Stimulated activated CD4-positive, alpha-beta T cell treated with anti-CD3 and anti-CD28 coated beads, Interleukin-1b, Interleukin-23, amount 100 ng/mL, for 1 hour (primary cell): ENCODE measurements at places on chromosomes 4 and X.

GRCh38 chrX:136266828-136267227 is 15.6 kb upstream of the MAP7D3 start:
- no peak for DNase-seq

- DNase-seq = no peak
Observed at GRCh38 chr4:144355811-144356757, 215.6 kb upstream of the GYPA start.

DNA sequence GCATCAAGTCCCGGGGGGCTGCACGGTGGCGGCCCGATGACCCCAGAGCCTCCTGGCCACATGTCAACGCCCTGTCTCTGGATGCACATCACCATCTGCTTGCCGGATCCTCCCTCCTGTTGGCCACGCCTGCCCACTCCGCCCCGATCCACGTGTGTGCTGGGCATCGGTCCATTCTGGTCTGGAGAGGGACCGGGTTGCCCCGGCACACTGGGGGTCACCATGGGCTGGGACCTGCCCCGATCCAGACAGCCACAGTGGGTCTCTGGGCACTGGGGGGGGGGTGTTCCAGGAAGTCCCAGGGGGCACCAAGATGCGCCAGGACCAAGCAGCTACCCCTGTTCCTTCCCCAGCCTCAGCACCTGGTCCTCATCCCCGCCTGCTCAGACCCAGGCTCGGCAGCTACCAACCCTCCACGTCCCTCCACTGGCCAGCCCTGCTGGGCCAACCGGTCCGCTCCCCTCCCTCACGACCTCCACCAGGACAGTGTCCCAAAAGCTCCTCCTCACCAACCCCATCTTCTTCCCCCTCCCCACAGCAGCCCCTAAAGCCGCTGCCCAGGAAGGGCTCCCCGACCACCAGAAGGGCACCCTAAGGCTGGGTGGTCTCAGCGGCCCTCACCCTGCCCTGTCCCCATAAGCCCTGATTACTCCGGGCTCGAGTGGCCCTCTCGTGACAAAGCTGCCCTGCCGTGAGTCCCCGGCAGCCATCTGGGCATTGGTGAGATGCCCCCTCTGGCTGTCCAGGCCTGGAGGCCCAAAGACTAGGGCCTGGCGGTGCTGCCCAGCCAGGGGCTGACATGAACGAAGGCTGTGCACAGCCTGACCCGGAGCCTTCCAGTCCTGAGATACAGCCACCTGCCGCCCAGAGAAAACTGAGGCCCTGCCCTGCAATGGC is 4.6 kb downstream of the CTBP1 start:
- DNase-seq = no peak

GRCh38 chr4:112509243-112510141 is 6.5 kb downstream of the NEUROG2 start:
- no peak for DNase-seq

DNA sequence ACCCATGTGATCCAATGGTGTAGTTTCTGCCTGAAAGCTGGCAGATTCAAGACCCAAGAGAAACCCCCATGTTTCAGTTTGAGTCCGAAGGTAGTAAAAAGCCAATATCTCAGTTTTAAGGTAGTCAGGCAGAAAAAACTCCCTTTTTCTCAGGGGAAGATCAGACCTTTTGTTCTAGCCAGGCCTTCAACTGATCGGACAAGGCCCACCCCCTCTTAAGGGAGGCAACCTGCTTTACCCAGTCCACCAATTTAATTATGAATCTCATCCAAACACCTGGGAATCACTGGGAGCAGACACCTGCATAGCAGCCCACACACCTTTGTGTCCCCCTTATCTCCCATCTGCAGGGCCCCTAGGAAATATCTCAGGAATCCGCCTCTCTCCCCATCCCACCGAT is 322.0 kb downstream of the STK32B start:
- DNase-seq = no peak

GRCh38 chrX:124433186-124433585 is 86.8 kb downstream of the SH2D1A start:
- no peak for DNase-seq

GRCh38 chr4:172657081-172657480 is 511.5 kb upstream of the GALNT7 start:
- DNase-seq = no peak

DNA sequence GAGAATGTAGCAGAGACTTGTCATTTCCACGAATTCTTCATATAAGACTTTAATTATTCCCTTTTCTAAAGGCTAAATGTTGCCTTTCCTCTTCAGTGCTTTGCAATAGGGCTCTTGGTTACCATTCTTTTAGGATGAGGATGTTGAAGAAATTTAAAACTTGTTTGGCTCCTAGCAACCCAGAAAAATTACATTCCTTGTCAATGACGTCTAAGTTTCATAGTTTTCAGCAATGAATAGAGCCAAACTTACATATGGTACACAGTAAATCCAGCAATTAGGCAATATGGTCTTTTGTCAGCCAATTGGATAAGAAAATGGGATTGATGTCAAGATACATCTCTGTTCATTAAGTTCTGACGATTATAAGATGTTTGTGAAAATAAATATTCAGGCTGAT is 1639.6 kb upstream of the PCDH10 start:
- DNase-seq = no peak

DNA sequence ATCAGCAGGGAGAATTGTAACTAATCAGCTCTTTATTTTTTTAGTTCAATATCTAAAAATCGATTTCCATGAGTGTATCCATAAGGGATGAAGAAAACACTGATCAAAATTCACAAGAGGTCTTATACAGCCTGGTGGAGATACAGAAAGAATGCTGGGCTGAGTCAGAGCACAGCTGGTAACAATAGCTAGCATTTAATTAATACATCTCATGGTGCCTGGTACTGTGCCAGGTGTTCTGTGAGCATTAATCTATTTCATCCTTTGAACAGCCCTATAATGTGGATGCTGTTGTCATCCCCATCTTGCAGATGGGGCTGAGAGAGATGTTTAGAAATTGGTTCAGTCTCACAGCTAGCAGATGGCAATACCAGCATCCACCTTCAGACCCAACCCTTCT is 250.9 kb upstream of the RPS6KA3 start:
- DNase-seq = no peak

GRCh38 chr4:43242606-43243005 is 350.1 kb downstream of the GRXCR1 start:
- DNase-seq = no peak

- no peak for DNase-seq
Observed at GRCh38 chr4:138983690-138984089, 31.9 kb upstream of the NOCT start.

- no peak for DNase-seq
Observed at GRCh38 chr4:98237204-98237603, 24.0 kb upstream of the RAP1GDS1 start.

DNA sequence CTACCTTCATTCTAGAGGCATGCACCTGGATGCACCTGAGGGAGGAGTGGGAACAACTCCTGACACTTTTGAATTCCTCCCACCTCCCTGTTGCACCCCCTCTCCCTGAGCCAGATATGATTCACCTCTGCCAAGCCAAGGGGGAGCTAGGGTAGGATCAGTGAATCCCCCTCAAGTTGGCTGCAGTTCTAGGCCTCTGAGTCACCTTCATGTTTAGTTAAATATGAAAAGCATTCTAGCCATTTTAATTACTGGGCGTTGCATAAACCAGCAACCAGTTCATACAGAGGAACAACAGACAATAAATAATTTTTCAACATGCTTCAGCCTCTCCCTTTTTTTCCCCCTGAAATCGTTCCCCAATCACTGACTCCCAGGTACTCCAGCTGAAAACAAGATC is 1440.2 kb downstream of the ADGRL3 start:
- no peak for DNase-seq

- no peak for DNase-seq
Observed at GRCh38 chr4:81346719-81347118, 125.0 kb downstream of the RASGEF1B start.

DNA sequence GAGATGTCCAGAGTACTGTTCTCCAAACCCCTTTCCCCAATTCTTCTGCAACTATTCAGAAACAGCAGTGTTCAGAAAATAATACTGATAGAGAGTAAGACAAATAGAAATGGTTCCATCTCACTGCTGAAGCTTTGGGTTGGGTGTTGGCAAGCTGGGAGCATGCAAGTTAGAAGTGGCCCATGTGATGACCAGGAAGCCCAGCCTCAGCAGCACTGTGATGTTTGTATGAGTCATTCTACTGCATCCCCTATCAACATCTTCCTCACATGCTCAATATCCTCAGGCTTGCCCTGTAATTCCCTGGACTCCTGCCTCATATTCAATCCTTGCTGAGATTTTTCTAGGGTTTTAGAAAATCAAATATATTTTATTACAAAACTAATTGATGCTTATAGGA is 96.5 kb downstream of the CHRDL1 start:
- no peak for DNase-seq

- DNase-seq = no peak
Observed at GRCh38 chr4:119093042-119093827, 42.4 kb upstream of the MYOZ2 start.

- DNase-seq = peak; percentile 21
Observed at GRCh38 chrX:102651242-102652011, at the start of gene GPRASP1. GPRASP1 (plus strand) TSS chrX:102651483; CDS start chrX:102653914, 2,431 bp downstream.

DNA sequence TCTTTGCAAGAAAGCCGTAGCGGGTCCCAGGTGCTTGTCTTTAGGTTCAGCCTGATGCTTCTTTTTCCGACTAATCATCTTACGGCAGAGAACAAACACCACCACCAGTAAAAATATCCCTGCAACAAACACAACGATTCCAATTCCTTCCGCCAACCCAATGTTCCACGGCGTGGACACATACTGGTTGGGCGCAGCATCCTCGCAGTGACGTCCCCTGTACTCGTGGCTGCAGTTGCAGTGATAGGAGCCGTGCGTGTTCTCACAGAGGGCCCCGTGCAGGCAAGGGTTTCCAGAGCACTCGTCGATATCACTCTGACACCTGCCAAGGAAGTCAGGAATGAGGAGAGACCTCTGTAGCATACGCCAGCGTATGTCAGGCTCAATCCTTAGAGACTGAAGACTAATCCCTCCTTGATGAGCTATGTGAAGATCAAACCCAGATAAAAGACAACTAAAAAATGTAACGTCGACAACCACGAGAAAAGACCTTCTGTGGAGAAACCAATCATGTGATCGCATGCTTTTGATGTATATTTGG is 41.6 kb upstream of the MTNR1A start:
- DNase-seq = no peak

DNA sequence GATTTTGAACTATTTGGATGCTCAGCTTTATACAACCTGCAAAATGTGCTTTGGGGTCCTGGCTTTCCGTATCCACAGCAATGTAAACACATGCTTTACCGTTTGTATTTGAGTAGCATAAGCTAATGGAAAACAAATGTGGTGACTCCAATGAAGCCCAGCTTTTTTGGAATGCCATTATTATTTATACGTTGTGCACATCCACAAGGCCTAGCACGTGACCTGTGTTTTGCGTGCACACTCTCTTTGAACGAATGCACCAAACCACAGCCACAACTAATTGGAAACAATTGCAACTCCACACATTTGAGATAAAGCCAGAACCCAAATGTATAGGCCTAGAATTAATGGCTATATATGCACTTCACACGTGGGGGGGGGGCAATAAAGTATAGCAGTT is 189.5 kb upstream of the GPC4 start:
- DNase-seq = no peak

DNA sequence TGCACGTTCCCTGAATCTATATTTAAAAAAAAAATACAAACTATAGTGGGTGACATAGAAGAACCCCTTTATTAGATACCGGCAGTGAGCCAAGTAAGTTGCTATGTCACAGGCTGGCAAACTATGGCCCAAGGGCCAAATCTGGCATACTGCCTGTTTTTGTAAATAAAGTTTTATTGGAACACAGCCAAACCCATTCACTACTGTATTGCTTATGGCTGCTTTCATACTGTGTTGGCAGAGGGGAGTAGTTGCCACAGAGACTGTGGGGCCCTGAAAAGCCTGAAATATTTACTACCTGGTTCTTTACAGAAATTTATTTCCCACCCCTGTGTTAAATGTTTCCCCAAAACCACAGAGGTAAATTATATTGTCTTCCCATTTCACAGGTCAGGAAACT is 71.2 kb upstream of the EGFL6 start:
- no peak for DNase-seq

DNA sequence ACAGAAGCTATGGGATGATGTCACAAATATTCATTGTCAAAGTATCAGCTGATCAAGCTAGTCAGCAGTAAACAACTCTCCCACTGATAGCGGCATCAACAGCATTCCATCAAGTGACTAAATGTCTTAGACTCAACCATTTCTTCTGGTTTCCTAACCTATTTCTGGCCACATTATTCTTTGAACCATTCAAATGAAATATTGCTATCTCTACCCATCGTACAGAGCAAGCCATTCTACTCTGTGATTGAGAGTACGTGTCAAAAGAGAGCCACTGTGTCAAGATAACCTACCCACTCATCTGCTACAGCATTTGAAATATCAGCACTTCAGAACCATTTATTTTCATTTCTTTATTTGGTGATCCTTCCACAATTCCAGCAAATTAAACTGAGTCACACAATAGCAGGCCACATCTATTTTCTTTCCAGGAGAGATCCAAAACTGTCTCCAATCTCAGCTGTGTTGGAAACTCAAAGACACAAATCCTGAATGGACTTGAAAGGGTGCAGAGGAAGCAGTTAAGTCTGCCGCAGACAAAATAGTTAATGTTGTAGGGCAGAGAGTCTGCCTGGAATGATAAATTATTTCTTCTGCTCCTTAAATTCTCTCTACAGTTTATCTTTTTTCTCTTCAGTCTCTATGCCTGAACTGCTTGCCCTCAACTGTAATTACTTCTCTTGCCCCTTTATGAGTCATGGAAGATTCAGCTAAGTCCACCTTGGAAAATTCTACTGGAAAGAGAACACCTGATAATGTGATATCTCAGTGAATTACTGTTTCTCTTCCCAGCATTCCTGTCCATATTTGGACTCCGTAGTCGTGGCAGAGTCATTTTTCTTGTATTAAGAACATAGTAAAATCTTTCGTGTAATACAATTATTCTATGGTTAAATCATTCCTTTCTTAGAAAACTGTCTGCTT is 364.8 kb downstream of the PDGFC start:
- no peak for DNase-seq

DNA sequence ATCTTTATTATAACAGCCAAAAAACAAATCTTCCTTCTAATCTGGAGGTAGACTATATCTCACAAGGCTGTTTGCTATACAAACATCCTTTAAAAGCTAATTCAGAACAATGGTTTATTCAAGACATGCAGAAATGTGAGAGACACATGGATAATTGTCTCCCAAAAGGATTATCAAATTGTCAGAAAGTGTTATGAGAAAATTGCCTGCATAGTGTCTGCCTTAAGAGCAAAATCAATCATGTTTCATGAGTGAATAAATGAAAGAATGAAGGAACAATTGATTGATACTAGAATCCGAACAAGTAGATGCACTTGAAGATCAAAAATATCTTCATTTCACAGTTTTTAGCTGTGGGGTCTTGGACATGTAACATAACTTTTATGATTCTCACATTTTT is 621.7 kb upstream of the BOD1L1 start:
- DNase-seq = no peak

DNA sequence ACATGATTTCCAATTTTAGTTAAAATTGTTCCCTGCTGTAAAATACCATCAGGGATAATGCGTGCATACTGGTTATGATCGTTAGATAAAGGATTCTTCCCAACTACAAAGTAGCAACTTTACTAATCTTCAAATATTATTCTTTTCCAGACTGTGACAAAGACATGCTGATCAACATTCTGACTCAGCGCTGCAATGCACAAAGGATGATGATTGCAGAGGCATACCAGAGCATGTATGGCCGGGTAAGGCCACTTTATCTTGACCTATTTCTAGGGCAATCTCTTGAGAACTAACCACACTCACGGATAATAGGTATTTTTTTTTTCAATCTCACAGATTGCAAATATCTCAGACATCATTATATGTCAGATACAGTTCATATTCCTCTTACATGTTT is 47.0 kb downstream of the ANXA10 start:
- DNase-seq = no peak

- DNase-seq = no peak
Observed at GRCh38 chr4:128393101-128393704, 105.6 kb upstream of the PGRMC2 start.
